Skeletal muscle cell (primary cell): ENCODE measurements at places on chromosomes 2 and 18.

DNA sequence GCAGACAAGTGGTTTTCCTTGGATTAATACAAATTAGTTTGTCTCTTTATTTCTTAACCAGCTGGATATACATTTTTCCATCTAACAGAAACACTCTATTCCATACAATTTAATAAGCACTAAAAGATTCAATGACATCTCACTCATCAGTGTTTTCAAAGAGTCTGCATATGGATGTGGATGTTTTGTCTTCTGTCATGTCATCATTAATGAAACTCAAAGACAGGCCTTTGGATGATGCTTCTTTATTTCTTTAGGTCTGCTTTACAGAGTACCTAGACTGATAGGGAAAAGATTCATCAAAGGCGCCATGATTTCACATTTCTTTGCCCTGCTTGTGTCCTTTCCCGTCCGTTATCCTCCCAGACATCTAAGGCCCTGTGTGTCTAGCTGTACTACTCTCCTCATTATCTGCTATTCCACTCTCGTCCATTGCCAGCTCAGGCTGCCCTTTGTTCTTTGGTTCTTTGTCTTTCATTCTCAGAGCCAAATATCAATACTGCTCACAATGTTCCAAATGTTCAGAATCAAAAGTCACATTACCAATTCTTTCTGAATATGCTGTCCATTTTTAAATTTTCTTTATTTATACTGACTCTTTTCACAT, 232.3 kb upstream of the CHAC2 start:
- DNase-seq: no peak

DNA sequence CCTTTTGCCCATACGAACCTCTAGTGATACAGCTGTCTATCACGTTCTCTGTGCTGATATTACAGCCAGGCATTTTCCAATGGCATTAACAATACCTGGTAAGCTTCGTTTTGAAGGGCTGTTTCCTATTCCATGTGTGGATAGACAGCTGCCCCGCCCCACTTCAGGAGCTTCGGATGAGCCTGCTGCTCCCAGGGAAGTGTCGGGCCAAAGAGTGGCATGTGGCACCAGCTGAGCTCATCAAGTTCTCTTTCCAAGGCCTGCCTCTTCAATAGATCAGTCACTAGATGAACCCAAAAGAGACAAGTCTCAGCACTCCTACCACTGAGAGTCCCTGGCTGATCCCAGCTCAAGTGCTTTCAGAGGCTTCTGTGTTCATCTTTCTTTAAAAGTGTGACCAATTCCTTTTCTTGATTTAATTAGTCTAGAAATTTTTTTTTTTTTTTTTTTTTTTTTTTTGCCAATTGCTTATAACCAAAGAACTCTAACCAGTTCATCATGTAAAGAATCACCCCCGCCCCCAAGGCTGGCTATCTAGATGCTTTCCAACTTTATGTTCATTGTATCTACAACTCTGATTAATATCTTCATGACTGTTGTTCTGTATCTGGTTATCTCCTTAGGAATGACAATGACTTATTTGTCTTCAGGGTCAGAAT, 46.6 kb downstream of the HDAC4 start:
- DNase-seq: no peak

GRCh38 chr18:31065036-31065773, 22.7 kb upstream of the DSC3 start:
- no peak for DNase-seq

- no peak for DNase-seq
Observed at GRCh38 chr2:234969306-234970098, 17.7 kb downstream of the SH3BP4 start.

- no peak for DNase-seq
Observed at GRCh38 chr18:53093636-53094035, 753.6 kb downstream of the DCC start.

DNA sequence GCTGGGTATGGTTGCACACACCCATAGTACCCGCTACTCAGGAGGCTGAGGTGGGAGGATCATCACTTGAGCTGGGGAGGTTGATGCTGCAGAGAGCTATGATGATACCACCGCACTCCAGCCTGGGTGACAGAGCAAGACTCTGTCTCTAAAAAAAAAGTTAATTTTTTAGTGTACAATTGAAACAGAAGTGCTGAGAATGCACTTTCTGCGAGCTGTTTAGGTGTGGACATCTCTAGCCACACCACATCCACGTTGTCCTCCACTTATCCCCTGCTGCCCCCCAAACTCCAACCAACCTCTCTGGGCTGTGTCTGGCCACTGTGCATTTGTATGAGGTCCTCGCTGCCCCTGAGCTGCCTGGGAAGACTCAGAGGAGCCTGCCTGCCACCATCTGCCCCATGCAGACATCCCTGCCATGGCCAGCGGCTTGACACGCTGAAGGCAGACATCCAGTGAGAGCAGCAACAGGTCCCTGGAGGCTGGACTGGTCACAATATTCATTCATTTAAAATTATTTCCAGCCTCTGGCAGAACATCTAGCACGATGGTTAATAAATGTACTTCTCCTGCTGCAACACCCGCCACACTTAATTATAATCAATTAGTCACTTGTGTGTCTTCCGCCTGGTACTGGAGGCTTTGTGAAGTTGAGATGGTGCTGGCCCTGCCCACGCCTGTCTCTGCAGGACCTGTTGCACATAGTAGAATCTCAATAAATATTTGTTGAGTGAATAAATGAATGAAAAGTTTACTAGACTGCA, 3.7 kb upstream of the AFF3 start:
- DNase-seq: no peak

- DNase-seq: no peak
Observed at GRCh38 chr18:59631583-59632181, 65.5 kb downstream of the CCBE1 start.

- DNase-seq: no peak
Observed at GRCh38 chr2:202671317-202672035, 36.7 kb downstream of the FAM117B start.

DNA sequence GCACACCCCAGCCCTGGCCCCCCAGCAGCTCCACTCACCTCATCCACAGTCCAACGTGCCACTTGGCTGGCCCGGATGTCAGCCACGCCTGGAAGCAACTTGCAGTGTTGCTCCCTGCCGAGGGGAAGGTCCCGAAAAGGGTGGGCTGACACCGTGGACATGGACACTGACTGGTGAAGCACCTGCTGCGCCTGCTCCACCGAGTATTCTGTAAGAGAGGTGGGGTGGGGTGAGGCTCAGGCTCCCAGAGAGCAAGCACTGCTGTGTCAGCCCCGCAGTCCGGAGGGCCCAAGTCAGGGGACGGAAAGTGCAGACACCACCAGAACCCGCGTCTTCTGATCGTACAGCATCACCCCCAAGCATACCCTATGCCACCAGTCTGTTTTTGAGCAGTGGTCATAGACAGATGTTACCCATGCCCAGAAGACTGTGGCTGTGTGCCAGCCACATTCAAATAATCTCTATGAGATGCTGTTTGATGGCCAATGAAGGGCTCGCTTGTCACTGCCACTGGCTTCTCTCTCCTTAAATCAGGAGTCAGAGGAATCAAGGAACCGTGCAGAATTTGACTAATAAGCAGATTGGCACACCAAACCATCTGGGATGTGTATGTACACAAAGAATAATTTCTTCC, 74.2 kb upstream of the TMEM200C start:
- no peak for DNase-seq

DNA sequence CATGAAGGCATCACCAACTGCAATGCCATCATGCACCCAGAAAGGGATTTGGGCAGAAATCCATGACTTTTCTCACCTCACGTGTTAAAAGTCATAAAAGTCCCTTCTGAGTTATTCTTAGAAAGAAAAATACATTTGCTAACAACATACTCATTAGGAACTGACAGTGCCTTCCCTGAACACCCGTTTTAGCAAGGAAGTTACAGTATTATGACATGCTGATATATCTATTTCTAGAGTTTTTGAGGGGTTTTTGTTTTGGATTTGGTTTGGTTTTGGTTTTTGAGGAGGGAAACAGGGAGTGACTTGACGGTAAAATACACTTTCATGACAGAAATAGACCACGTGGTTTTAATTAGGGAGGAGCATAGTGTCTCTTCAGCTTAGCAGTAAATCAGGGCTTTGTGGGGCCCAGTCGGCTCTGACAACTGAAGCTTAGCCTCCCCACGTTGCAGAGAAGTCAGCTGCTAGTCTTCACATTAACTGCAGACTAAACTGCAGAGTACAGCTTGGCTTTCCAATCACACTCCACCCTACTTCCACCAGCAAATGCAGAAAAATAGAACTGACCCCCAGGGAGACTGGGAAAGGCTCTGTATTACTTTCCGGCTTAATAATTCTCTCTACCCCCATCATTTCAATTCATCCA, 141.4 kb downstream of the FAM124B start:
- DNase-seq: peak; percentile 31

GRCh38 chr18:23636071-23636399, 26.7 kb downstream of the ANKRD29 start:
- no peak for DNase-seq

DNA sequence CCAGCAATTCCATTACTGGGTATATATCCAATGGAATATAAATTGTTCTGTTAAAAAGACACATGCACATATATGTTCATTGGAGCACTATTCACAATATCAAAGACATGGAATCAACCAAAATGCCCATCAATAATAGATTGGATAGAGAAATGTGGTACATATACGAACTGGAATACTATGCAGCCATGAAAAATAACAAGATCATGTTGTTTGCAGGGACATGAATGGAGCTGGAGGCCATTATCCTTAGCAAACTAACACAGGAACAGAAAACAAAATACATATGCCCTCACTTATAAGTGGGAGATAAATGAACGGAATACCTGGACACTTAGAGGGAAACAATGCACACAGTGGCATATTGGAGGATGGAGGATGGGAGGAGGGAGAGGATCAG, 355.8 kb downstream of the CCDC85A start:
- no peak for DNase-seq

DNA sequence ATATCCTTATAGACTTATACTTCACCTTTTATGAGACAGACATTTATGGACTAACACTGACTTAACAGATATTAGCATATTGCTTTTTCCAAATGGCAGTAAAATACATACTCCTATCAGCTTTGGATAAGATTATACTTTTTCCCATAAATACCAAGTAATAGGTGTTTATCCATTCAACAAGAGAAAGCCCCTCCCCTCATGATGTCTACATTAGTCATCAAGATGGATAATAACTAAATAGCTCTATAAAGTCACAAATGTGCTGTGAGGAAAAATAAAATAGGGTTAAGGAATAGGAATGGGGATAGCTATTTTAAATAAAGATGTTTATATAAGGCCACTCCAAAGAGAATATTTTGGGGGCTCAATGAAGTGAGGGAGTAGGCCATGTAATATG, 39.4 kb downstream of the CSRNP3 start:
- DNase-seq: no peak
